Right atrium auricular region (tissue), 2 donors: ENCODE measurements at places on chromosomes 7 and 10.

- H3K27me3 ChIP-seq, result no peaks in the 10 kb centered on the region
- H3K27ac ChIP-seq, result no peak overlapping the region
- no peaks in the 10 kb centered on the region for H3K36me3 ChIP-seq
These were observed 131.3 kb upstream of the DPP6 start for GRCh38 chr7:153920897-153921296.

DNA sequence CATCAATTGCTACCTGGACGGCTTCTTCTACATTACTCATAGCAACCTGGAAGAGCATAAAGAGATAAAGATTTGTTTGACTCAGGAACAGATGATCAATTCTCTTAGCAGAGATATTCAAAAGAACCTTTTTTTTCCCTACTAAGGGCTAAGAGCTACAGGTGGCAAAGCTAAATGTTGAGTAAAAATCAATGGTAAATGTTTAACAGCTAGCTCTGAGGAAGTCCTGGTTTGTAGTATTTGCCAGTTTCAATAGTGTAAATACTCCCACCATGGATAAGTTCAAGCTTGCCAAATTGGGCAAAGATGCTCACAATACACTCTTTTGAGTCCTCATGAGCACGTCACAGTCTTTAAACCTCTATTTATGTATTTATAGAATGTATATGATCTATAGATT lies 64.0 kb downstream of the AKR1E2 start:
- H3K4me1 ChIP-seq, result no peaks in the 10 kb centered on the region
- H3K4me3 ChIP-seq, result no peak overlapping the region
- H3K27me3 ChIP-seq, result no peaks in the 10 kb centered on the region
- no peak for DNase-seq
- no peaks in the 10 kb centered on the region for H3K36me3 ChIP-seq

GRCh38 chr7:130908345-130909160 lies 174.5 kb upstream of the KLF14 start:
- no peak for DNase-seq
- H3K27me3 ChIP-seq, result no peaks in the 10 kb centered on the region
- H3K27ac ChIP-seq, result no peak overlapping the region
- H3K4me1 ChIP-seq, result peaks cover 77% of the 10 kb centered on the region
- H3K4me3 ChIP-seq, result no peak overlapping the region

DNA sequence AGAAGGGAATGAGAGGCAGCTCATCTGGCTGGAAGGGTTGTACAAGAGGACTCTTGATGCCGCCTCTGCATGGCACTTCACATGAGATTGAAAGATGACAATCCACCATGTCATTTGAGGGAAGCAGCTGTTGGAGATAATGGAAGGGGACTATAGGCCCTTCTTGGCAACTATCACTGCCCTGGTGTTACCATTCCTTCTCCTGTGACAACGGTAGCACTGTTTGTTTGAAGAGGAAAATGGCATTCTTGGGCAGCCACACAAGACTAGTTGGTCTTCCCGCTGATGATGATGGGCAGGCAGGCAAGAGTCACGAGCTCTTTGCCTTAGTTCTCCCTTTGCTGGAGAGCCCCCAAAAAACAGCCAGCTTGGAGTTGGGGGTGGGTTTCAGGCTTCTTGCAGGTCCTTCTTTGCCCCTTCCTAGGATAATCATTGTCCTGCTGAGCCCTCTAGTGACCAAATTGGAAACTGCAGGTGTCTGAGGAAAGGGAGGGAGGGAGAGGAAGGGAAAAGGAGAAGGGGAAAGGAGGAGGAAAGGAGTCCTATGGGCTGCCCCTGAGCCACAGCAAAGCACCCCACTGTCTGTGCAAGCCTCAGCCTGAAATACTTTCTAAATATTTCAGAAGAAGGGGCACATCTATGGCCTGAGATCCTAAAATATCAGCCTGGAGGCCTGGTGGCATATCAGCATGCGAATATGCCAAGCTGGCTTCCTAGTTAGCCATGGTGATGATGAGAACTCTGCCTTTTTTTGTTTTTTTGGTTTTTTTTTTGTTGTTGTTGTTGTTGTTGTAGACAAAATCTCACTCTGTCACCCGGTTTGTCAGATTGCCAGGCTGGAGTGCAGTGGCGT lies 165.6 kb upstream of the KMT2E start:
- no peak overlapping the region for H3K27ac ChIP-seq
- no peak for DNase-seq
- H3K4me1 ChIP-seq, result no peaks in the 10 kb centered on the region

DNA sequence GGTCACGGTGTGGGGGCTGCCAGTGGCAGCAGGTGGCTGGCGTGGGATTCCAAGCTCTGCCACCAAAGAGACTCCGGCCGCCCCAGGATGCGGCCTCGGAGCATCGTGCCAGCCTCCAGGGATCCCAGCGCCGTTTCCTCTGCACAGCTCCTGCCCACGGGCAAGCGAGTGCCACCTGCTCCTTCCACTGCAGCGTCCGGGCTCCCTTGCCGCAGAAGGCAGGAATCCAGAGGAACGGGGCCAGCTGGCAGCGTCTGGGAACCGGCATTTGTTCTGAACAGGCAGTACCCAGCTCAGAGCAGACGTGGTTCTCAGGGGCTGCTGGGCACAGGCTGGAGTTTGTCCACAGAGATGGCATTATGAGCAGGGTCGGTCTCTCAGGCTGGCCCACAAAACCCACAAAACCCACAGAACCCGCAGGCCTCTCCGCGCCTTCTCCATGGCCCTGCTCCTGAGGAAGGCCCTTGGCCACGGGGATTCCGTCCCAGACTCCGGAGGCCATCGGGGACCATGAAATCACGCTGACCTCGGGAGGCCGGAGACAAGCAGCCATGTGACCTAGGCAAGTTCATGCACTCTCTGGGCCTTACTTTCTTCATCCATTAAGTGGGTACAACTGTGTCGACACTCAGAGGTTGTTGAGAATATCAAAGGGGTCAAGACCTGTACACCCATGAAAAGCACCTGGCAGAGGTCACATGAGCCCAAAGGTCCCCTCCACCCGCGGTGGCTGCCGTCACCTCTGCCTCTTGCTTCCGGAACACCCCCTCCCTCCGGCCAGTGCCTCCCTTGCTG lies 72.1 kb upstream of the TNRC18 start:
- H3K4me3 ChIP-seq, result no peak overlapping the region
- no peaks in the 10 kb centered on the region for H3K4me1 ChIP-seq
- no peaks in the 10 kb centered on the region for H3K27me3 ChIP-seq

DNA sequence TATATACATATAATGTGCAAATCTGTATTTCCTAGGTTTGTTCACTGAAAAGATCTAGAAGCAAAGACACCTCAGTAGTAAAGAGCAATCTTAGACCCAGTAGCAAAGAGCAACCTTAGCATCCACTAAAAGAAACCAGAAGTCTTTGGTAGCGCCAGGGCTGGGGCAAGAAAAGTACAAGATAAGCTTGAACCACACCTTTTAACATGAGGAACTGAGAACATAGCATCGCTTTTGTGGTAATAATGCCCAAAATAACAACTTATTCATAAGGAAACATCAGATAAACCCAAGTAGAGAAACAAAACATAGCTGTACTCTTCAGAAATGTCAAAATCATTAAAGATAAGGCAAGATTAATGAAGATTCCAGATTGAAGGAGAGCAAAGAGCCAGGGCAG lies 173.4 kb downstream of the IMMP2L start:
- no peak for DNase-seq
- H3K27ac ChIP-seq, result no peak overlapping the region
- H3K36me3 ChIP-seq, result no peaks in the 10 kb centered on the region

GRCh38 chr10:35533565-35533964 lies 71.6 kb upstream of the GJD4 start:
- no peaks in the 10 kb centered on the region for H3K4me1 ChIP-seq
- H3K27me3 ChIP-seq, result no peaks in the 10 kb centered on the region
- no peak for DNase-seq
- H3K36me3 ChIP-seq, result peaks cover 37% of the 10 kb centered on the region
- H3K27ac ChIP-seq, result no peak overlapping the region
- H3K4me3 ChIP-seq, result no peak overlapping the region

GRCh38 chr10:43196131-43196980 lies 58.1 kb downstream of the CSGALNACT2 start:
- no peak overlapping the region for H3K27ac ChIP-seq
- H3K4me1 ChIP-seq, result no peaks in the 10 kb centered on the region
- peak; percentile 50 for DNase-seq
- H3K36me3 ChIP-seq, result no peaks in the 10 kb centered on the region
- H3K27me3 ChIP-seq, result no peaks in the 10 kb centered on the region

DNA sequence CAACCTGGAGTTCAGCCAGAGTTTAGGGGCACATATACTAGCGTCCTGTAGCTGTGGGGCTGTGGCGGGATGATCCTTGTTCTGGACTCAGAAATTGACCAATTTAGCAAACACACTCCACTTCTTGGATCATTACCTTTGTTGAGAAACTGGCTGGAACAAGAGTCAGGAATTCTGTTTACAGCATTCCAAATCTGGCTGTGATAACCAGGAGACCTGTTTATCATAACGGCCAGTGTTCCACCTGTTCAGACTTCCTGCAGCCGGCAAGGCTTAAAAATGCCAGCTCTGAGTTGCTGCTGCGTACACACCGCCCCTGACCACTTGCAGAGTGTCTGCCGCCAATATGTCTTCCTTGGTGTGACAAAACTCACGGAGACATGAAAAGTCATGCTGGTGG lies 64.8 kb downstream of the ARMC3 start:
- no peak overlapping the region for H3K4me3 ChIP-seq
- DNase-seq, result no peak
- no peaks in the 10 kb centered on the region for H3K4me1 ChIP-seq
- H3K27me3 ChIP-seq, result no peaks in the 10 kb centered on the region
- no peak overlapping the region for H3K27ac ChIP-seq
- no peaks in the 10 kb centered on the region for H3K36me3 ChIP-seq

DNA sequence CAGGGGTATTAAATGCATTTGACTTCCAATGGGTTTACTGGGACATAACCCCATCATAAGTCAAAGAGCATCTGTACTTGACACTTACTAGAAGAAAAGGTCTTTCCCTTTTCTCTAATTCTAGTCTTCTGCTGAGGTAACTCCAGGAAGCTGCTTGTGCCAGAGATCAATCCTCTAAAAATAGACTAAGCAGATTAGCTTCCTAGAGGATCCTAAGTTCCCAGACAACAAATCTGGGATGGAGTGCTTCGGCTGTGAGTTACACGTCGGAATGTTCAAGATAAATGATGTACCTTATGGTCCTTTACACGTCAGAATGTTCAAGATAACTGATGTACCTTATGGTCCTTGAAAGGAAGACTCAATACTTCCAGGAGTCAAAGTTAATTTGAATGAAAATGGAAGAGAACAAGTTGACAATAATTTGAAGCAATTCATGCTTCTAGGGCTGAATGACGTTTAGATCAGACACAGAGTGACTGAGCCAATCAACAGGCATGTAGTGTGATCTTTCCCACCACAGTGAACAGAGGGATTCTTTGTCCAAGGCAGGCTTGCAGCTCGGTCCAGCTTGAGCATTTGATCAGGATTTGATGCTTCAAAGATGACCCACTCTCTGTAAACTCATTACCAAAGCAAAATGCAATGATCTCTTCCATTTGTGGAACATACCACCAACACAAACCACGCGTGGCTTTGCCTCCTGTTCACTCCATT lies 63.8 kb downstream of the SLC37A3 start:
- H3K36me3 ChIP-seq, result peaks cover 11% of the 10 kb centered on the region
- no peaks in the 10 kb centered on the region for H3K4me1 ChIP-seq
- no peak for DNase-seq
- no peak overlapping the region for H3K4me3 ChIP-seq
- H3K27ac ChIP-seq, result peak overlapping the region; percentile 5

DNA sequence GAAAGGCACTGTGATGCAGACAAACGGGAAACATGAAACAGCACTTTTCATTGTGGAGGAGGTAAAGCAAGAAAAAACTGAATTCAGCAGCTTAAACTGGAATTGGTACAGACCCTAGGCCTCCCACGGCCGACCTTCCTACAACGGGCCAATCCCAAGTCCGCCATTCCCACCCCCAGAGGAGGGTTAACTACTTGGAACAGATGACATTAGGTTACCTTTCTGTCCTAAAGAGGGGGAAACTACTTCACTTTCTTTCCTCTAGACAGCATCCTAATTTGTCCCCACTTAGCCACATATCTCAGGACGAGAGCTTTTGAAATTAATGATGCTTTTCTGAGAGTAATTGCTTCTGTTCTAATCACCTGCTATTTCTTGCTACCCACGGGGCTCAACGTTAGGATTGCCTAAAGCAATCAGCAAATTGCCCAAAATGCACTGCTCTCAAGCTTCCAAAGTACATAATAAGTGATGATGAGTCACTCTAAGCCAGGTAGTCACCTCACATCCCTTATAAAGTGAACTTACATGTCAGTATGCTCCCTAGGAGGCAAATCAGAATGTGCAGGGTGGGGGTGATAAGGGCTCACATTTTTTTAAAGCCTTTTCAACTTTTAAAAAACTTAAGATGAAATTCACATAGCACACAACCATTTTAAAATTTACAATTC lies 36.7 kb downstream of the LSM5 start:
- no peak overlapping the region for H3K27ac ChIP-seq
- H3K36me3 ChIP-seq, result no peaks in the 10 kb centered on the region
- H3K4me3 ChIP-seq, result no peak overlapping the region

GRCh38 chr7:30184791-30185487 lies 50.2 kb downstream of the MTURN start:
- no peak for DNase-seq
- H3K36me3 ChIP-seq, result no peaks in the 10 kb centered on the region
- H3K4me1 ChIP-seq, result peaks cover 38% of the 10 kb centered on the region
- H3K27ac ChIP-seq, result peak overlapping the region; percentile 63

DNA sequence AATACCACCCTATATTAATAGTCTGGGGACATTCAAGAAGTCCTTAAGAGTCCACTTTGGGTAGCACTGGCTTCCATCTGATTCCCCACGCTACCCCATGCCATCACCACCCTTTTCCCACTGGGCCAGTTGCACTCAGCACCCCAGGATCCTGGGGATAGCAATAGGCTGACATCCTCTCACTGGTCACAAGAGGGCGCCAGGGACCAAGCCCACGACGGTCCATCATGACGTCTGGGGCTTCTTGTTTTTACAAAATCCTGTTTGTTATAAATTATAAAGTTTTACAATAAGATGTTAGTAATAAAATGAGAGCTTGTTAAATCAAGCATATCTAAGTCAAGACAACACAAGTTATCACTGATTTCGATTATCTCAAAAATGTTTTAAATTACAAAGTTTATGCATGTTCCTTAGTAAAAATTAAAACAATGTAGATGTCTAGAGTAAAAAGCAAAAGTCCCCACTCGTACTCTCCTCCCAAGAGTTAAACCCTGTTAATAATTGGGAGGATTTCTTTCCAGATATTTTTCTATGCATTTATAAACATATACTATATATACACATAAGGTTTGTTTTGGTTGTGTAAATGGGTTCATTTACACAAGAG lies 15.4 kb downstream of the GPNMB start:
- no peak overlapping the region for H3K4me3 ChIP-seq
- H3K4me1 ChIP-seq, result no peaks in the 10 kb centered on the region
- DNase-seq, result peak; percentile 72
- no peaks in the 10 kb centered on the region for H3K36me3 ChIP-seq
